Caki2 (cell line): ENCODE measurements at places on chromosomes 5 and 9.

GRCh38 chr5:142821034-142821732 lies 51.0 kb downstream of the ARHGAP26 start:
- no peak for DNase-seq

GRCh38 chr9:87657893-87658292 lies 68.0 kb upstream of the CTSL start:
- no peak for DNase-seq

DNA sequence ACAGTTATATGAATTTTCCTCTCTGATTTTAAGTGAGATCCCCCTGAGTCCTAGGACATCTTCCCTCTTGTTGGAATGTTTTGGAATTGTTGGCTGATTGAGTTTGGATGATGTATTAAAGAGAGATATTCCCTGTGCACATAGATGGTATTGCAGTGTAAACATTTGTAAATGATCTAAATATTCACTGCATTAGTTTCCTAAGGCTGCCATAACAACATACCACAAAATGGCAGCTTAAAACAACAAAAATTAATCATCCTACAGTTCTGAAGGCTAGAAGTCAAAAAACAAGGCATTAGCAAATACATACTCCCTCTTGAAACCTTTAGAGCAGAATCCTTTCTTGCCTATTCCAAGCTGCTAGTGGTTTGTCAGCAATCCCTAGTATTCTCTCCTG lies 38.0 kb upstream of the MROH2B start:
- DNase-seq, result no peak

DNA sequence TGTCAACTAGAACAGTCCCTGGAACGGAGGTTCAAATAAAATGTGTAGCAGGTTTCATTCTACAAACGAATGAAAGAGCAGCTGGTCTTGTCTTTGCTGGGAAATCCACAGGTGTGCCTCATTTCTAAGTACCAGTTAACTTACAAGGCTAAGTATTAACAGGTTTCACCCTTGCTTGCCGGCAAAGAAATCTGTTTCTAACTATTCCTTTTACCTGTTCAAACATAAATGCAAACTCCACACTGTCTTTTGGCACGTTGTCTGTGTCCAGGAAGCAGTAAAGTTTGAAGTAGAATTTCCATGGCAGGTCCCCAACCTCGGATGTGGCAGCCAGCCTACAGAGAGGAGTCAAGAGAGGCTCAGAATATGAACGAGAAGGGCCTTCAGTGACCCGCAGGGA lies 54.4 kb upstream of the RETREG1 start:
- DNase-seq, result no peak

- DNase-seq, result no peak
These were observed 5.4 kb downstream of the OR13J1 start for GRCh38 chr9:35864695-35865255.

DNA sequence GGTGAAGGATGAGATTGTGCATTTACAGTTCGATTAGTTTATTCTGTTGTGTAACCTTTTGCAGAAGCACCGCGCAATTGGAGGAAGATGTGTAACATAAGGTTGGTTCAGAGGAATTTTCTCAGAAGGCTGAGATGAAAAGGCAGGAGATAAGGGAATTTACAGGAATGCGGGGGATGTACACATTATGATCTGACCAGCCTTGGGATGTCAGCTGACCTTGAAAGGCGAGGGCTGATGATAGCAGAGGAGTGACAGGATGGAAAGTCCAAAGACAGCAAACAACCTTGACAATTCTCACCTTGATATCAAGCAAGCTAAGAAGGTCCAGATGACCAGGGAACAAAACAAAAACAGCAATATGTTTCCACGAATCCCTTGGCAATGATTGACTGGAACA lies 88.8 kb downstream of the OTULIN start:
- no peak for DNase-seq

- DNase-seq, result no peak
These were observed 28.5 kb downstream of the AMBP start for GRCh38 chr9:114049441-114050225.

GRCh38 chr9:110135846-110136245 lies 72.1 kb downstream of the C9orf152 start:
- no peak for DNase-seq

DNA sequence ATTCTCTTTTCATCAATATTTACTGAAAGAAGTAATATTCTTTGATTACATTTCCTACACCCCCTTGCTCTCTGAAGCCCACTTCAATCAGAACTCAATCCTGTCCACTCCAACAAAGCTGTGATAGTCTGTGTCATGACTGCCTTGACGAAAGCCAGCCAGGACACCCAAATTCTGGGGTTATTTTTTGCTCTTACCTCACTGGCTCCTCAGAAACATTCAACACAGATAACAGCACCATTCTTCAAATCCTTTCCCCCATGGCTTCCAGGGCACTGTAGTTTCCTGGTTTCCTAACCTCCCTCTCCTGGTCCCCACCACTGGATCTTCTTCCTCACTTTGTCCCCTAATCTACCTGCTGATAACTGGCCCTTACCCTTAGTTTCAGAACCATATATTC lies 106.1 kb upstream of the FER start:
- no peak for DNase-seq

GRCh38 chr9:73844135-73844534 lies 653.0 kb upstream of the RORB start:
- no peak for DNase-seq

DNA sequence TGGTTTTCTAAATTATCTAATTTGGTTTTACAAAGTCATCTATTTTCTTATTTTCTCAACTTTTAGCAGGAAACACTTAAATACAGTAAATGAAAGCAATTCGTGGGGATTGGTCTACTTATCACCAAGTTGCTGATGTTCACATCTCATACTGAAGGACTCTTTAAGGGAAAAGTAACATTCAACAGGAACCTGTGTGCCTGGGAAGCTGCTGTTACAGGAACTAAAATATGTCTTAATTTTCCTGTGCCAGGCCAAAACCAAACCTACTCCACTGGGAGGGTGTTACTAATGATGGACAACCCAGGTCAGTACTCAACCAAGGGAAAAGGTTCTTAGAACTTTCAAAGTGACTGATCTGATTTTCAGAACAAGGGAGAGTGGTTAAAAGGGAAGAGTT lies 5.3 kb downstream of the ISCA1 start:
- no peak for DNase-seq

DNA sequence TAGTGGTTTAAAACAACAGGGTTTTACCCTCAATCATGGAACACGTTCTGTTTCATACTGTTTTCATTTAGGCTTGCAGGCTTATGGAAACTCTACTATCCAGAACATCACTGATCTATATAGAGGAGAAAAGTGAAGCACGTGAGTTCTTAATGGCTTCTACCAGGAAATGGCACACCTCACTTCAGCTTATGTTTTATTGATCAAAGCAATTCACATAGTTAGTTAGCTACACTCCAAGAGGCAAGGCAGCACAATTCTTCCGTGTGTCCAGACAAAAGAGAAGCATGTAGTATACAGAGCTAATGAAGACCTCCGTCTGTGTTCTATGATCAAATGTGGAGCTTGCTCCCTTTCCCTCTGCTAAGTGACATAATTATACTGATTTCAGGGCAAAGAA lies 353.3 kb upstream of the CD180 start:
- no peak for DNase-seq

GRCh38 chr9:111529787-111530186 lies 4.8 kb downstream of the ZNF483 start:
- DNase-seq, result no peak

- no peak for DNase-seq
These were observed at the start of gene LRRC70 for GRCh38 chr5:62578540-62578939. LRRC70 (plus strand) TSS chr5:62578819; CDS start chr5:62579439, 620 bp downstream.

- DNase-seq, result no peak
These were observed 99.3 kb downstream of the CCDC192 start for GRCh38 chr5:127802477-127802865.

GRCh38 chr9:135602789-135603481 lies 36.4 kb downstream of the GLT6D1 start:
- DNase-seq, result peak; percentile 6

DNA sequence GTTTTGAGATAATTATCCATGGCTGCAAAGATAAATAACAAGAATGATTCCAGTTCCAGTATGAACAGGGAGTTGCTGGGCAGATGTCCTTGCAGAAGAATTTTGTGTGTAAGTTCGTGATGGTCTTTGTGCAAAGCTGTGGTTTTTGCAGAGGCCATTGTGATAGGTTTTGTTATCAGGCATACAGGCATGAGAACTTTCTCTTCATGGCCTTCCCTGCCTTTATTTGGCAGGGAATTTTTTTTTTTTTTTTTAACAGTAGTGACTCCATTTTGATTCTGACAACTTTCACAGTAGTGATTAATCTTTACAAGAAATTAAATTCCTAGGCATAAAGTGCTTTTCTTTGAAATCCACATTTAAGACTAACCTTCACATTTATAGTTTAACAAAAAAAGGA lies 1999.5 kb upstream of the CDH6 start:
- no peak for DNase-seq

GRCh38 chr9:100056561-100056960 lies 42.2 kb downstream of the ERP44 start:
- no peak for DNase-seq
